ENCODE measurements at places on chromosomes 3 and 15. TPM values are rescaled to one million over a fixed set of nuclear protein-coding genes. Genes with fewer than 3 reads are reported as not detected.
A peak's percentile ranks its signal among the peaks of the same experiment; 100 is the strongest.

Gene TMEM207
- not detected for total RNA-seq

Gene NEO1
- total RNA-seq = 70.6 TPM

Gene CLDN18
- total RNA-seq = not detected

Gene LRRIQ4
- 0.28 TPM for total RNA-seq

Gene ZMYND10
- total RNA-seq = 54.1 TPM

Gene ZBTB38
- total RNA-seq = 76.8 TPM

DNA sequence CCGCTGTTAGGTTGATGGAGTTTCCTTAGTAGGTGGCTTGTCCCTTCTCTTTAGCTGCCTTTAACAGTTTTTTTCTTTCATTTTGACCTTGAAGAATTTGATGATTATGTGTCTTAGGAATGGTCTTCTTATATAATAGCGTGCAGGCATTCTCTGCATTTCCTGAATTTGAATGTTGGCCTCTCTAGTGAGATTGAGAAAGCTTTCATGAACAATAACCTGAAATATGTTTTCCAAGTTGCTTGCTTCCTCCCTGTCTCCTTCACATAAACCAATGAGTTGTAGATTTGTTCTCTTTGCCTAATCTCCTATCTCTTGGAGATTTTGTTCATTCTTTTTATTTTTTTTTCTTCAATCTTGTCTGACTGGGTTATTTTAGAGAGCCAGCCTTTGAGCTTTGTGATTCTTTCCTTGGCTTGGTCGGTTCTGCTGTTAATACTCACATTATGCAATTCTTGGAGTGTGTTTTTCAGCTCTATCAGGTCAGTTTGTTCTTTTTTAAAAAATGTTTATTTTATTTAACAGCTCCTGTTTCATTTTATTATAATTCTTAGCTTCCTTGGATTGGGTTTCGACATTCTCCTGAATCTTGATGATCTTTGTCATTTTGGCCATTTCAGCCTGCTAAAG is 627.9 kb downstream of the SI start:
- H3K4me3 ChIP-seq = no peak overlapping the region
- H3K27ac ChIP-seq = no peak overlapping the region
- no peaks in the 10 kb centered on the region for H3K27me3 ChIP-seq
- H3K4me1 ChIP-seq = no peaks in the 10 kb centered on the region

DNA sequence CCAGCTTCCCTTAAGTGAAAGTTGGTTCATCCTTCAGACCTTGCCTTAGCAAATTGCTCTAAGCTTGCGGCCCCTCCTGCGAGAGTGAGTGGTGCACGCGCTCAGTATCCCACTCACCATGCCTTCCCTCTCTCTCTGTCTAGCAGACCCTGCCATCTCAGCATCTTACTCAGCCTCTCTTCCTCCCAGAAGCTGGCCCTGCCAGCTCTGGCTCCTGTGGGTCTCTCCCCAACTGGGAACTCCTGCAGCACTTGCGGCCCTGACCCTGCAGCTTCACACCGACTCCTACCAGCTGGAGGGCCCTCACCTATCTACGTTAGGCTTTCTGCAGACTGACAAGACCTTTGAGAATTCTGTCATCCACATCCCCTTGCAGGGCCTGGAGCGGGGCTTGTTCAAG is 286.1 kb upstream of the TLE3 start:
- no peak overlapping the region for H3K4me3 ChIP-seq
- no peak overlapping the region for H3K27ac ChIP-seq
- H3K4me1 ChIP-seq = peaks cover 10% of the 10 kb centered on the region
- no peak for DNase-seq
- no peaks in the 10 kb centered on the region for H3K36me3 ChIP-seq
- H3K27me3 ChIP-seq = no peaks in the 10 kb centered on the region

GRCh38 chr3:31980530-31981205 is 394 bp downstream of the OSBPL10 start:
- H3K27me3 ChIP-seq = peaks cover 20% of the 10 kb centered on the region
- no peaks in the 10 kb centered on the region for H3K36me3 ChIP-seq
- peak; percentile 19 for DNase-seq
- H3K27ac ChIP-seq = peak overlapping the region; percentile 52

- DNase-seq = no peak
- no peaks in the 10 kb centered on the region for H3K4me1 ChIP-seq
- no peak overlapping the region for H3K27ac ChIP-seq
- H3K36me3 ChIP-seq = no peaks in the 10 kb centered on the region
These were observed 714.8 kb downstream of the FHIT start for GRCh38 chr3:60536420-60536819.

DNA sequence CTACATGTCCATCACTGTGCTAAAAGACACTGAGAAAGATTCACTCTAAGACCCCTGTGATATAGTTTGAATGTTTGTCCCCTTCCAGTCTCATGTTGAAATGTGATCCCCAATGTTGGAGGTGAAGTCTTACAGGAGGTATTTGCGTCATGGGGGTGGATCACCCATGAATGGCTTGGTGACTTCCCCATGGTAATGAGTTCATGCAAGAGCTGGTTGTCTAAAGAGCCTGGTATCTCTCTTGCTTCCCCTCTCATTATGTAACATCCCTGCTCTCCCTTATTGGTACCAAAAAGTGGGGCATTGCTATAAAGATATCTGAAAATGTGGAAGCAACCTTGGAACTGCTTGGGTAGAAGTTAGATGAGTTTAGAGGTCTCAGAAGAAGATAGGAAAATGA is 32.2 kb upstream of the FAM174B start:
- H3K27me3 ChIP-seq = no peaks in the 10 kb centered on the region
- H3K36me3 ChIP-seq = no peaks in the 10 kb centered on the region
- no peak for DNase-seq
- H3K27ac ChIP-seq = no peak overlapping the region
- no peak overlapping the region for H3K4me3 ChIP-seq

All from spinal cord (tissue), 10 donors.